ENCODE measurements at places on chromosomes 7 and 10.
A peak's percentile ranks its signal among the peaks of the same experiment; 100 is the strongest.

GRCh38 chr7:7869036-7869435 is 99.6 kb upstream of the GLCCI1 start:
- DNase-seq: no peak

DNA sequence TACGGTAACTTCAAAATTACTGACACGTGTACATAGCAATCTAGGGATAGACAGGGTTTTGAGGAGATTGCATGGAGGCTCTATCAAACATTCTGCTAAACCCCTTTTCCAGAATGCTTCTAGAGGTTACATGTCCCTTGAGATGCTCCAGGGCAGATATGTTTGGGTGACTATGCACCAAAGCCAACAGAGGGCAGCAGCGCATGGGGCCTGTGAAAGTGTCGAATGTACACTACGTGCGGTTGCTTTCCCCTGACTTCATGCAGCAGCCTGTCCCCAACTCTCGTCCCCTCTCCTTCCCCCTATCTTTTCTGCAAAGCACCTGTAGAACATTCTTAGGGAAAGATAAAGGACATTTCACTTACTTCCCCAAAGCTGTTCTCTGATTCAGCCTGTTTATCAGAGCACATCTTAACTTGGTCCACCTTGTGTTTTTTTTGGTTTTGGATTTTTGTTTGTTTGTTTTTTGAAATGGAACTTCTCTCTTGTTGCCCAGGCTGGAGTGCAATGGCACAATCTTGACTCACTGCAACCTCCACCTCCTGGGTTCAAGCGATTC is 90.2 kb downstream of the UBE3C start:
- no peak for DNase-seq

GRCh38 chr7:77747718-77748117 is 50.5 kb downstream of the TMEM60 start:
- no peak for DNase-seq

DNA sequence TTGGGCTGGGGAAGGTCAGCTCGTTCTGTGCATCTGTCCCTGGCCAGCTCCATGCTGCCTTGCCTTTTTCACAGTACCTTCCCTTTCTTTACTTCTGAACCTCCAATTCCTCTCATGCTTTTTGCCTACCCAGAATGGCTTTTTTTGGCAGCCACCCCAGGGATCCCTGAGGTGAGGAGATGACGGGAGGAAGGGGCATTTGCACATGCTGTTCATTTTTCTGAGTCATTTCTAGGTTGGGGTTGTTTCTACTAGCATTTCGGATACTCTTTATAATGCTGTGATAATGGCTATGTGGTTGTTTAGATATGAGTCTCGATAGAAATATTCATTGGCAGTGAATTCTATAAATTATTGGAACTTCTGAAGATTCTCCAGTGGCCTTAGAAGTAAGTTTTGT is 415.1 kb upstream of the FZD8 start:
- no peak for DNase-seq

DNA sequence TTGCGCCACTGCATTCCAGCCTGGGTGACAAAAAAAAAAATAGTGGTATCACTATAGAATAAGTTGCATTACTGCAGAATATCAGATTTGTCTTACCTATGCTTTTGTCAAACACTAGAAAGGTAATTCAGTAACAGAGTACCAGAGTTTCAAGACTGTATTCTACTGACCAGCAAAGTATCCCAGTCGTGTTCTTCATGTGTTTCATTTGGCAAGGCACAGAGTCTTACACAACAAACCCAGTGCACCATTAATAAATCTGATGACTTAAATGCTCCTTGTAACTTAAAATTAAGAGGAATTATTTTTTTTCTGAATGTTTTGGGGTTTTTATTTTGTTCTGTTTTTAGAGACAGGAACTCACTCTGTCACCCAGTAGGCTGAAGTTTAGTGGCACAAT is 34.4 kb upstream of the PBLD start:
- DNase-seq: no peak

GRCh38 chr7:44914992-44915607 is 29.8 kb upstream of the PURB start:
- DNase-seq: peak; percentile 20

- DNase-seq: no peak
These were observed 648.3 kb downstream of the TNS3 start for GRCh38 chr7:46933596-46933995.

- no peak for DNase-seq
These were observed 624.6 kb downstream of the CALN1 start for GRCh38 chr7:71787513-71787912.

GRCh38 chr10:124525751-124526600 is 64.4 kb downstream of the LHPP start:
- DNase-seq: no peak

GRCh38 chr10:59894114-59894513 is 12.2 kb downstream of the CCDC6 start:
- no peak for DNase-seq

DNA sequence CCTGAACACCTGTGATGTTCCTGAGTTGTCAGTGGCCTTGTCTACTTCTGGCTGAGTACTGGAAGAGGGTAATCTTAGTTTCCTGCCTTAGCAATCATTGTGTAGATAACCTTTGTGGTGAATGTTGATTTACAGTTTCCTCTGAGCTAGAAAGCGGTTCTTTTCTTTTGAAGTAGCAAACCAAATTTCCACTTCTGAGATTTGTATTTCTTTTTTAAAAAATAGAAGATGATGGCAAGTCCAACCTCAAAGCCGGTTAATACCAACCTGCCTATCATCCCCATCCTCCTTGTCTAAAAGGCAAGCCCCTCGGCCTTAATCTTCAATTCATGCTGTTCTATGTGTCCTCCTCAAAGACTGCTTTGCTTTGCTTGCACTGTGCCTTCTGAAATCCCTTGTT is 12.5 kb upstream of the PALS2 start:
- no peak for DNase-seq

DNA sequence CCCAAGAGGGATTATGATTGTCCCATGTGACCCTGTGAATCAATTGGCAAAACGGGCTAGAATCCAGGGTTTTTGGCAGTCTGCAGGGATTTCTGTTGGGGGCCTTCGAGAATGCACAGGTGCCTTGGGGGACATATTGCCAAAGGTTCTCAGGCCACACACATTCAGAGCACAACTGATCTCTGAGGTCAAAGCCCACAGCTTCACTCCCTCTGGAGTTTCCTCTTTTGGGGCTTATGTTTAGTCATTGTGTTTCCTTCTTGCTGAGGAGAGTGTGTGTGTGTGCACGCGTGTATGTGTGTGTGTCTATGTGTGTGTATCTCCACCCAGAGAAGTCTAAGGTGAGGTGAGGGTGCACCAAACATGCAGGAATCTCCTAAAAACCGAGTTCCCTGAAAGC is 8.8 kb downstream of the PPIF start:
- DNase-seq: no peak

- no peak for DNase-seq
These were observed 50.9 kb upstream of the UNC5B start for GRCh38 chr10:71161425-71161824.

DNA sequence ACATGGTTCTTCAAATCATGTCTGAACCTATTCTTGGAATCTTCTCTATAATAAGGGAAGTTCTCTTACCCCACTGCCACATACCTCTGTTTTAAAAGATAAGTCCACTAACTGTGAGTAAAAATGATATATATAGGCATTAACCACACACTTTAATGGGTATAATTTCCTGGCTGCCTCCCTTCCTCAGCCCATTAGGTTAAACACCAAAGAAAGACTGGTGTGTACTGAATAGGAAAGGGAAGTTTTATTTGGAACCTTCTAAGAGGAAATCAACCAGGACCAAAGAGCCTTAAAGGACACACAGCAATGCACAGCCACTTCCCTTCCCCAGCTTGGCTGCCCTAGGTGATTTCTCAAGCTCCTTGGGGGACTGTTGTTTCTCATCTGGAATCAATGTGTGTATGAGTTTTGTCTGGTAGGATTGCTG is 5.0 kb upstream of the WBP1L start:
- no peak for DNase-seq

- no peak for DNase-seq
These were observed 202.1 kb downstream of the TNS3 start for GRCh38 chr7:47379629-47380324.

DNA sequence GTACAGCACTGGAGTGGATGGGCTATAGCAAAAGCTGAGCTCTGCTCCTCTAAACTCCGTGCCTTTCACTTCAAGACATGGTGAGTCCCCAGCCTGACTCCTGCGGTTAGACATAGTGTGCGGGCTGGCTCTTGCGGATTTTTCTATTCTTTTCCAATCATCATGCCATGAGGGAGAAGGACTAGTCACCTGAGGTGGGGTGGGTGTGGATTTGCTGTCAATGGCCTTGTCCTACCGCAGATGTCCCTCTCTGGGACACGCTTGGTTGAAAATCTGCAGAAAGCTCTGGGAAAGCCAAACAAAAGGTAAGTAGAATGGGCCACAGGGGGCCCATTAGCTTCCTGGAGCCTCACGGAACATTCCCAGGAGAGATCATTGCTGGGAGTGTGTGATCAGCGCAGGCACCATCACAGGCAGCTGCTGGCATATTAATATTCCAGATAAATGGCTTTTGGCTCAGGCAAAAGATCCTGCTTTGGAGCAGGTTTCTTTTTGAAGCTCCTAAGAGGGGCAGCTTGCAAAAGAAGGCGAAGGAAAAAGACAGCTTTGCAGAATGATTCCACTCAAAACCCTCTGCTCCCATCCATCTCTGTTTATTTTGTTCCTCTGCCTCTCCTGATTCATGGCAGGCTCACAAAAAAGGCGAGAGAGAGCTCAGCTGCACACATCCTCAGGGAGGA is 509.0 kb upstream of the ZMIZ1 start:
- no peak for DNase-seq

DNA sequence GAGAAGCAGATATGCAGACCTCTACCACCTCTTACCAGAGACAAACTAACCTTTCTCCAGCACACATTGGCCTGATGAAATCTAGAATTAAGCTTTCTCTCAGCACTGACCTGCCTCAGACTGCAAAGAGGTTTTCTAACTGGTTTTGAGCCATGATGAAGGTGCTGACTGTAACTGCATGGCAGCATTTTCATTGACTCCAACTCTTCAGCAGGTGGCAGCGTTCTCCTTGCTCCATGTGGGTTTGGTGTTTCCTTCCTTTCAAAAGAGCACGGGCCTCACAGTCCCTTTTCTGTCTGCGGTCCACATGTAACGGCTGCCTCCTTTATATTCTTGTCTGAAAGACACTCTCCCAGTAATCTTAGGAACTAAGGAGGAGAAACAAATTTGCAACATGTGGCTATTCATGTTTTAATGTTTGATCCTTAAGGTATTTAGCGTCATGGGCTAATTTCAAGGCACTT is 12.6 kb downstream of the KLLN start:
- DNase-seq: peak; percentile 27

GRCh38 chr10:125142946-125143345 is 17.4 kb downstream of the CTBP2 start:
- DNase-seq: no peak

GRCh38 chr7:111558991-111559390 is 3.3 kb downstream of the IMMP2L start:
- DNase-seq: no peak

- no peak for DNase-seq
These were observed 141.0 kb downstream of the PRKAG2 start for GRCh38 chr7:151735851-151736402.

DNA sequence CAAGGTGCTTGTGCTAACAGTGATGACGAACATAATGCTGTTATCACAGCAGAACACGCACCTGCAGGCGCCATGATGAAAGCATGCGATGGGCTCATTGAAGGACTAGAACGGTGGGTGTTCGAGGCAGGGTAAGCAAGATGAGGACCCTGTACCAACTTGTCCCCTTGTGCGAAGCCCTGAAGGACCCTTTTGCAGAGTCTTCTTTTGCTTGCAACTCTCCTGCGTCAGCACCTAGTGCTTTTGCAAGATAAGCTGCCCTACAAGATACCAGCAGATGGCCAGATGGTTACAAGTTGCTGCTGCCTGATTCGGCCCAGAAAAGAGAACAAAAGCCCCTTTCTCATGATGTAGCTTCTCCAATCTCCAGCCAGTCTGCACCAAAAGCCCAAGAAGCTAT is 4.2 kb upstream of the IL15RA start:
- DNase-seq: no peak

- no peak for DNase-seq
These were observed 51.0 kb downstream of the BAMBI start for GRCh38 chr10:28728366-28728765.

DNA sequence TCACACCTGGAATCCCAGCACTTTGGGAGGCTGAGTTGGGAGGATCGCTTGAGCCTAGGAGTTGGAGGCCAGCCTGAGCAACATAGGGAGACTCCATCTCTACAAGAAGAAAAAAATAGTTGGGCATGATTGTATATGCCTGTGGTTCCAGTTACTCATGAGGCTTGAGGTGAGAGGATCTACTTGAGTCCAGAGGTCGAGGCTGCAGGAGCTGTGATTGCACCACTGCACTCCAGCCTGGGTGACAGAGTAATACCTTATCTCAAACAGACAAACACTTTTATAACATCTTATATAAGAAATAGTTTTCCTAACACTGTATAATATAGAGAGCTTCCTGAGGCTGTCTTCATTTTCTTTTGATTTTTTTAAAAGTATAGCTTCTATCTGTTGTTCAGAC is 448.4 kb upstream of the COBL start:
- no peak for DNase-seq

- no peak for DNase-seq
These were observed 183.0 kb downstream of the LRRC4 start for GRCh38 chr7:127848241-127848640.

GRCh38 chr10:43689955-43690771 is 41.5 kb upstream of the ZNF32 start:
- DNase-seq: peak; percentile 71

GRCh38 chr7:15757041-15758000 is 70.8 kb upstream of the MEOX2 start:
- no peak for DNase-seq

- DNase-seq: no peak
These were observed 103.8 kb downstream of the OR13A1 start for GRCh38 chr10:45211576-45211975.

GRCh38 chr7:157551325-157552070 is 214.7 kb downstream of the DNAJB6 start:
- DNase-seq: no peak

GRCh38 chr10:60096761-60097513 is 190.6 kb upstream of the CCDC6 start:
- no peak for DNase-seq

DNA sequence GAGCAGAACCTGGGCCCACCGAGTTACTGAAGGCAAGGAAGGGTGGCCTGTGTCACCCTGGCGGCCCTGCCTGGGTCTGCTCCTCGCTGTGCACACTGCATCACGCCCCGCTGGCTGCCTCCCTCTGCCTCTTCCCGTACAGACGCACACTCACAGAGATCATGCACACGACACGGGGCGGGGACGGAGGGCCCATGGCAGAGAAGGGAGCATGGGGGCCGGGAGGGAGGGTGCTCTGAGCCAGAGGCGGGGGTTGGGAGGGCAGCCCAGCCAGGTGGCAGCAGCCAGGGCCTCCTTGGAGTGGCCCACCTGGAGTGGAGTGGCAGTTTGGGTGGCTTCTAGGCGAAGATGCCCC is 16.6 kb downstream of the BUD23 start:
- DNase-seq: no peak

GRCh38 chr10:89665302-89665701 is 20.3 kb upstream of the PANK1 start:
- DNase-seq: no peak

Measured in stimulated activated CD8-positive, alpha-beta memory T cell treated with anti-CD3 and anti-CD28 coated beads, Interleukin-12 subunit alpha, Interleukin-12 subunit beta, amount 100 ng/mL, for 1 hour (primary cell).